Upper lobe of right lung (tissue), 1 donor: ENCODE measurements at places on chromosomes 12 and 14.

GRCh38 chr12:80846952-80847351, 90.8 kb downstream of the LIN7A start:
- H3K36me3 ChIP-seq: no peaks in the 10 kb centered on the region
- DNase-seq: no peak

GRCh38 chr12:84738481-84738972, 174.1 kb downstream of the SLC6A15 start:
- no peak for DNase-seq
- no peaks in the 10 kb centered on the region for H3K36me3 ChIP-seq
- no peak overlapping the region for H3K4me3 ChIP-seq
- no peak overlapping the region for H3K27ac ChIP-seq

DNA sequence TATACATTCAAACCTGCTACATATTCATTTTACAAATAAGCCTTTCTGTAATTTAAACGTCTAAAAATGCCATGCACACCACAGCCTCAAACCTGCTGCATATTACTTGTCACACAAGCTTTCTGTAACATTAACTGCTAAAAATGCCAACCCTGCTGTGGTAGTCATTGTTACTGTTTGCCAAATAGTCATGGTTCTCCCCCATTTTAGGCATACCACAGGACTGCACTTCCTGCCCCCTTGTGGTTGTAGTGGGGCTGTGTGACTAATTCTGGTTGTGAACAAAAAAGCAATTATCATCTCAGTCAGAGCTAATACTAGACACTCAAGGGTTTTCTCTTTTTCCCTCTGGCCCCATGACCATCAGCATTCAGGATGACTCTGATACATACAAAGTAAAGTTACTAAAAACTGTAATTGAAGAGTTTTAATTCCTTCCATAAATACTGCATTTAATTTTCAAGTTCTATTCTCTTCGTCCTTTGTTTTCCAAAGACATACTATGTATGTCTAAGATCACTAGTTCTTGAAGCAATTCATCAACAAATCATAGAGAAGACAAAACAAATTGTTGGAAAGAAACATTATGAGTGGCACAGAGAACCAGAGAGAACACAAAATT, 5.7 kb upstream of the SLC35F4 start:
- H3K36me3 ChIP-seq: no peaks in the 10 kb centered on the region
- no peaks in the 10 kb centered on the region for H3K4me1 ChIP-seq
- H3K27me3 ChIP-seq: peaks cover 18% of the 10 kb centered on the region

- no peaks in the 10 kb centered on the region for H3K4me1 ChIP-seq
- no peak for DNase-seq
- H3K36me3 ChIP-seq: no peaks in the 10 kb centered on the region
- H3K27me3 ChIP-seq: no peaks in the 10 kb centered on the region
- no peak overlapping the region for H3K4me3 ChIP-seq
Observed at GRCh38 chr12:82426081-82426480, 67.8 kb downstream of the METTL25 start.

GRCh38 chr14:25658988-25659387, 609.0 kb upstream of the STXBP6 start:
- no peak for DNase-seq
- no peak overlapping the region for H3K27ac ChIP-seq
- no peaks in the 10 kb centered on the region for H3K4me1 ChIP-seq
- no peak overlapping the region for H3K4me3 ChIP-seq
- no peaks in the 10 kb centered on the region for H3K27me3 ChIP-seq

DNA sequence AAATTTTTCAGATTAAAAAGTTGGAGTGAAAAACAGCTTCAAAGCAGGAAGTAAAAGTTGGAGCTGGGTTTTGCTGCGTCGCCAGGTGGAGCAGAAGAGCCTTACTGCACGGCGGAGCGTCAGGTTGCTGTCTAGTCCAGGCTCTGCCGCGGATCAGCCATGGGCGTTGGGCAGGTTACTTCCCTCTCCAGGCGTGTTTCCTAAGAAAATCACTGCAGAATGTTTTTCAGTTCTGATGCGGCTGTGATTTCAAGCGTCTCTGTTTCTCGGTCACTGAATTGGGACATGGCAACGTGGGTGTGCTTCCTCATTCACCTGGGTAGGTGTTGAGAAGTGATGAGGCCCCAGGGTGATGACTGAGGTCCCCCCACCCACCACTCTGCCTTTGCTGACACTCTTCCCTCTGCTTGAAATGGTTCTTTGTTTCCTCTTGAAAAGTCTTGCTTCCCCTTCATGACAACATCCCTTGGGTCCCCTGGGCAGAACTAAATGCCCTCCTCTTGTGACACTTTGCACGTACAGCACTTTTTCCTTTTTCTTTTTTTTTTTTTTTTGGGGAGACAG, 7.6 kb downstream of the EVL start:
- H3K4me3 ChIP-seq: peak overlapping the region; percentile 3
- no peaks in the 10 kb centered on the region for H3K36me3 ChIP-seq
- no peaks in the 10 kb centered on the region for H3K27me3 ChIP-seq

DNA sequence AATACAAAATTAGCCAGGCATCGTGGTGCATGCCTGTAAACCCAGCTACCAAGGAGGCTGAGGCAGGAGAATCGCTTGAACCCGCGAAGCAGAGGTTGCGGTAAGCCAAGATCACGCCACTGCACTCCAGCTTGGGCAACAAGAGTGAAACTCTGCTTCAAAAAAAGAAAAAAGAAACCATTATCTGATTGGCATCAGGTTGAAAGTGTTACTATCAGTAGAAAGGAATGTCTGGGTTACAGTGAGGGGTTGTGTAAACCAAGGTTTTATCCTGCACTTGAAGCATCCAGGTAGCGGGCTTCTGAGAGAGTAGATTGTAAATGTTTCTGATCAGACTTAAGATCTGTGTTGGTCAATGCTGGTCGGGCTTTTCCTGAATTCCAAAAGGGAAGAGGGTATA, 14.1 kb upstream of the OXA1L start:
- H3K27me3 ChIP-seq: no peaks in the 10 kb centered on the region
- no peak overlapping the region for H3K4me3 ChIP-seq
- DNase-seq: no peak
- no peaks in the 10 kb centered on the region for H3K36me3 ChIP-seq
- no peaks in the 10 kb centered on the region for H3K4me1 ChIP-seq
